ENCODE measurements at places on chromosomes 13 and 19. TPM values are rescaled to one million over a fixed set of nuclear protein-coding genes. Genes with fewer than 3 reads are reported as not detected.

GRCh38 chr13:64866331-64866730, 2363.8 kb downstream of the PCDH9 start:
- no peak for DNase-seq

Gene RXFP2
- total RNA-seq: not detected

GRCh38 chr19:16337809-16338469, 13.3 kb downstream of the KLF2 start:
- no peak for DNase-seq

DNA sequence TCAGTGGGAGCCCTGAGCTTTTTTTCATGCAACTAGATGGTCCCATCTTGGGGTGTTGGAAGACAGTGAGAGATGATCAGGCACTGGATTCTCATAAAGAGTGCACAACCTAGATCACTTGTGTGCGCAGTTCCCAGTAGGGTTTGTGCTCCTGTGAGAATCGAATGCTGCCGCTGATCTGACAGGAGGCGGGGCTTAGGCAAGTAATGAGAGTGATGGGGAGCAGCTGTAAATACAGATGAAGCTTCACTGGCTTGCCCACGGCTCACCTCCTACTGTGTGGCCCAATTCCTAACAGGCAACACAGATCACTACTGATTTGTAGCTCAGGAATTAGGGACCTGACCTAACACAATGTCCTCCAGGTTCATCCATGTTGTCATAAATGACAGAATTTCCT, 43.6 kb upstream of the UBAC2 start:
- DNase-seq: no peak

All from right cardiac atrium (tissue), 5 donors.